ENCODE measurements at places on chromosomes 13 and 19. TPM values are rescaled to one million over a fixed set of nuclear protein-coding genes. Genes with fewer than 3 reads are reported as not detected.

- no peak for DNase-seq
These were observed 9.7 kb downstream of the INAFM1 start for GRCh38 chr19:47284324-47284899.

DNA sequence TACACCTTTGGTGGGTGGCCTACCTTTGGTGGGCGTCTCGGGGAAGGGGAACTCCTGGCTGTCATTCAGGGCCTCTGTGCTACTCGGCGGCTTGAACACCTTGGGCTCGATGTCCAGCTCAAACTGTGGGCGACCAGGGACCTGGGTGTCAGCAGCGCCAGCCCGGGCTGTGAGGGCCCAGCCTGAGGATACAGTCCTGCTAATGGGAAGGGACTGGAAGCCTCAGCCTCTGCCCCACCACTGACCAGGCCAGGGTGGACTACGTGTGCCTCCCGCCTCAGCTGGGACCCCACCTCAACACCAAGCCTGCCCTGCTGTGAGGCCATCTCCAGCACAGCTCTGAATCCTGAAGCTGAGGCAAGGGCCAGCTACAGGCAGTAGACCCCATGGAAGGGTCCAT lies 7.7 kb downstream of the TMEM259 start:
- DNase-seq: no peak

DNA sequence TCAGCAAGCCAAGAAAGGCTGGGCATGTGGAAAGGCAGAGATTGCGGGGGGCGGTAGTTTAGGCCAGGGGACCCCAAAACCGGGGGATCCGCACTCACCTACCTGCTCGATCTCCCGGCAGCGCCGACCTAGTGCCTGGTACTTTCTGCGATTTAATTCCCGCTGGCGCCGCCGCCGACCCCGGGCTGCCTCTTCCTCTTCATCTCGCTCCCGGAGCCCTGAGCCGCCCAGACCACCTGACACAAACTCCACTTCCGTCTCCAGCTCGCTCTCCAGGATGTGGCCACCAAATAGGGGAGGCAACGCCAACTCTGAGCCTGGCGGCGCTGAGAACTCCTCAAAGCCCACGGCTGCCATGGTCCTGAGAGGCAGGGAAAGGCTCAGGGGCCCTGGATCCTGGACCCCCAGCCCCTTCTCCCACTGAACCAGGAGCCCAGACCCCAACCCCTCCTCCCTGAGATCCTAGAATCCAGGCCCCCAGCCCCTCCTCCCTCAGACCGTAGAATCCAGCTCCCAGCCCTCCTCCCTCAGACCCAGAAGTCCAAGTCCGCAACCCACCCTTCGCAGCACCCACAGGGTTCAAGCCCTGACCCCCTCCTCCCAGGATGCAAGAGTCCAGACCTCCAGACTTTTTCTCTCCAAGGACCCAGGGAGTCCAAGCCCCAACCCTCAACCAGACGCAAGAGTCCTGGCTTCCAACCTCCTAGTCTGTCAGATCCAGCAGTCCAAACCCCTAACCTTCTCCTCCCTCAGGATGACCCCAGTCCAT lies 933 bp downstream of the TFPT start:
- no peak for DNase-seq

IL17D gene
- 3.7 TPM for total RNA-seq

SYT5 gene
- total RNA-seq: not detected

VSTM1 gene
- total RNA-seq: not detected

DNA sequence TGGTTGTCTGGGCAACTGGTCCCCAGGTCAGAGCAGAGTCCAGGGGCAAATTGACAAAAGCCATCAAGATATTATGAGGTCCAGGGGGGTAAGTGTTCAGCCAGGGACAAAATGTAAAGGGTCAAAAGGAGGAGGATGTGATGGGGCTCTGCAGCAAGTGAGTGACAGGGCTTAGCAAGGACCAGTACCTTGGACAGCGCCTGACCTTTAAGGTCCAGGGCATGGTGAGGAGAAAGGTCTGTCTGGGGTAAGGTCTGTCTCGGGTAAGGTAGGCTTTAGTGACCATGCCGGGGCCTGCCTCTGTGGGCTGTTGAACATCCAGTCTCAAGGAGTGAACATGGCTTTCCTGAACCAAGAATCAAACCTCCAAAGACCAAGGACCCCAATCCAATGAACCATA lies 6.3 kb upstream of the ZNF358 start:
- DNase-seq: no peak

DNA sequence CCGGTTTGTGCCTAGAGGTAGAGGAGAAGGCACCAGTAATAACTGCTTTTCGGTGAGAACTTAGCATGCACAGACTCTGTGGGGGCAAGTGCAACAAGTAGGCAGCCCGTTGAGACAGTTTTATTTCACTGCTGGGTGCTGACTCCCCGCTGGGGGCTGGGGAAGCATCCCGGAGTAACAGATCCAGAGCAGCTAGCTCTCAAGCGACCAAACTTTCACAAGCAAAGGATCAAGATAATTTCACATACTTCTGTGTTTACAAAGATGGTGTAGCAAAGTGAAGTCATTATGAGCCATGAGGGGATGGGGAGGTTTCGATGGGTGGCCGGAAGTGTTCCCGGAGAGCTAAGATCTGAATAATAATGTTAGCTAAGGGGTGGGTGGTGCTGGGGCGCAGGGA lies 2.8 kb downstream of the NACC1 start:
- no peak for DNase-seq

- DNase-seq: no peak
These were observed 18.9 kb upstream of the EPHX3 start for GRCh38 chr19:15251010-15251748.

- no peak for DNase-seq
These were observed at the start of gene MEF2B for GRCh38 chr19:19170053-19170872. TSS of gene MEF2B (minus strand) at chr19:19170263. CDS start at chr19:19150735, 19,528 bp downstream.

DOCK9 gene
- 88.4 TPM for total RNA-seq
